ENCODE measurements at places on chromosomes 7 and 10.
A peak's percentile ranks its signal among the peaks of the same experiment; 100 is the strongest.

DNA sequence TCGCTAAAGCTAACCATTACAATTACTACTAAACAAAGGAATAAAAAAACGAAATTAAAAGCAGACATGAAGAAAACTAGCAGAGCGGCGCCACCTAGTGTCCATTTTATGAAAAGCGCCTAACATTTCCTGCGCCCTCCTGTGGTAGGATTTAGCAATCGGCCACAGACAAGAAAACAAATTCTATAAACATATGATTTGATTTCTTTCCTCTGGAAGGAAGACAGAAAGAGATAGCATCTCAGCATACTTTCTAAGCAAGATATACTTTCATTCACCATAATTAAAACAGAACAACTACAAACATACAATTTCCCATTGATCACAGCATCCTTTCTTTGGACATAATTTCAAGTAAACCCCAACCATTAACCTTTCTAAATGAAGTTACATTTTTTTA, 337.7 kb upstream of the NPVF start:
- DNase-seq = peak; percentile 75

DNA sequence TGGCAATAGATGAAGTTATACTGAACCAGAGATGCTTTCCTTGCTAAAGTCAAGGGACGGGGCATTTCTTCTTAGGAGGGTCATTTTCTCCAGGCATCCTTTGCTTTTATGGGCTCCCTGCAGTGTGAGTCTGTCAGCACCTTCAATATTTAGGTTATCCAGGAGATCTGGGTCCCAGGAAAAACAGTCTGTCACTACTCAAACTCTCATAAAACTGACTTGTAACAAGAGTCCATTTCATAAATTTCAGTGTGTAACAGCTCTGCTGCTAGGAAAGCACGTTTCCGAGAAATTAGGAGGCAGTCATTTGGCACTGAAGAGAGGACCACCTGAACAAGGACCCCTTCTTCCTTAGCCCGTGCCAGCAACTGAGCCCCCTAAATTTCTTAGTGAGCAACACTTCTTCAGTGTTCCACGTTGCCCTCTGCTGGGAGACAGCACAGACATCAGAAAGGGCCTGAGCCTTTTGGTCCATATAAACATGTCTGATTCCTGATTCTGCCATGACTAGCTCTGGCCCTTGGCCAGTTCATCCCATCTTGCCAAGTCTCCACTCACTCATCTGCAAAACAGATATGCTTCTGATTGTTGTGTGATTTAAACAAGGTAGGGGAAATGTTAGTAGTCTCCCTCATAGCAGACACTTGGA, 7.2 kb downstream of the GCC1 start:
- peak; percentile 26 for DNase-seq

GRCh38 chr10:78955206-78955605, 113.6 kb upstream of the ZMIZ1 start:
- no peak for DNase-seq

GRCh38 chr10:110648692-110649346, 4.7 kb downstream of the RBM20 start:
- DNase-seq = no peak

GRCh38 chr10:19993714-19994315, 177.6 kb downstream of the PLXDC2 start:
- DNase-seq = no peak

DNA sequence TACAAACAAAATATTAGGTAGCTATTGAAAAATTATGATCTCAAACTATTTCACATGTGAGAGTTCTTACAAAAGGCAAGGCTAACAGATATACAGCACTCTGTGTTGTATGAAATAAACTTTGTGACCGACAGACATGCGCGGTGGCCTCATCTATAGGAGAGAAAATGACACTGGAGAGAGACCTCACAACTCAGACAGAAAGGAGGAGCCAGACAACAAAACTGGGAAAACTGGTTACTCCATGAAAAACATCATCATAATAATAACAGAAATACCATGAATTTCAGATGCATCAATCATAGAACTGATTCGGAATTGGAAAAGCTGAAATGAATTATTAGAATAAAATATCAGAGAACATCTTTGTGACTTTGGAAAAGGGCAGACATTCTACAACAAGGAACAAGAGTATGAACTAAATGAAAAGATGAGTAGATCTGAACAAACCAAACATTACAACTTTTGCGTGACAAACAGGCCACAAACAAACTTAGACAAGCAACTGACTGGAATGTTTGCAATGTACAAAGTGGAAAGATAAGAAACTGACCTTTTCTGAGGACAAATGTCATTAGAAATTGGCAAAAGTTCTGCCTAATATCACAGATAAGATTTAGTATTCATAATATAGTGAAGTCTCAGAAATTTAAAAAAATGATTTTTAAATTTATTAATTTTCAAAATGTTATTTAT, 69.3 kb downstream of the TNS3 start:
- no peak for DNase-seq

DNA sequence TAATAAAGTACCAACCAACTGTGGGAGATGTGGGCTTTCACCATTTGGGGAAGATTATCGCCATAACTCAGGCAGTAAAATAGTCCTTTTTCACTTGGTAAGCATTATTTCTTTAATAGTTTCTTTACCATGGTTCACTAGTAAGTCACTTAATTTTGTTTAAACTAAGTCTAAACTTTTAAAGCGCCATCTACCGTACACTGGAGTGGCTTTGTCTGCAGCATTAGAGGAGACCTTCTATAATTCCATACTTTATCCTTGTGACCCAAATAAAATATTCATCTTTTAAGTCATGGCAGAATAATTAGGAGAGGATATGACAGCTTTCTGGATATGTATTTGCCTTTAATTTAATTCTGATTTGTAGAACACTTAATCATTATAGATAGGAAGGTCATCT, 468.0 kb downstream of the MAGI2 start:
- DNase-seq = no peak

GRCh38 chr7:105055621-105056020, 41.6 kb downstream of the KMT2E start:
- DNase-seq = no peak

- DNase-seq = no peak
Observed at GRCh38 chr10:127720142-127720541, 16.8 kb upstream of the FOXI2 start.

- peak; percentile 39 for DNase-seq
Observed at GRCh38 chr10:93034426-93034825, 26.2 kb upstream of the CYP26C1 start.

GRCh38 chr10:101965075-101965765, 90.8 kb downstream of the ARMH3 start:
- DNase-seq = no peak

GRCh38 chr7:84841809-84842208, 345.0 kb downstream of the SEMA3D start:
- no peak for DNase-seq

DNA sequence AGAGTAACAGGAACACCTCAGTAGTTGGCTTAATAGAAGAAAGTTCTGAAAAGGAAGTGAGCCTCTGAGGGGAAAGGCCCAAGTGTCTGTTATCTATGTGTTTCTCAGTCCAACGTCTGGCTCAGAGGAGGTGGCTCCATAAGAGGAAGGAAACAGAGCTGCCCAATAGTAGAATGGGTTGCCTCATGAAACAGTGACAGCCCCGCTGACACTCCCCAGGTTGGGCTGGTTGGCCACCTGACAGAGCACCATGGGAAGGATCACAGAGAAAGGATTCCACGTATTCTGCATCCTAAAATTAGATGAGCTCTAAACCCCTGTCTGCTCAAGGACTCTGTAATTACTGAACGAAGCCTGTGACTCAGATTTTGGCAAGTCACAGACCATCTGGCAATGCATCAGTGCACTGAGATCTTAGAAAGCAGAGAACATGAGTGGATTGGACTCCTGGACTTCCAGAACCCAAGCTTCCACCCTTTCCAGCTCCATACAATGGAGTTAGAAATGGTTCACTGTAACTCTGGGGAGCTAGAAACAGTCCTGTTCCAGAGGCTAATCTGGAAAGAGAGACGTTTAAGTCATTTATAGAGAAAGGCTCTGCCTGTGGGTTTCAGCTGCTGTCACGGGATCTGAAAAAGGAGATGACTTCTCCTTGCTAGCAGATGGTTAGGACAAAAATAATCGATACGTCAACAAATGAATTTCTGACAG, 2.9 kb downstream of the PKD2L1 start:
- DNase-seq = peak; percentile 34

- DNase-seq = no peak
Observed at GRCh38 chr7:41316410-41316809, 386.5 kb downstream of the INHBA start.

DNA sequence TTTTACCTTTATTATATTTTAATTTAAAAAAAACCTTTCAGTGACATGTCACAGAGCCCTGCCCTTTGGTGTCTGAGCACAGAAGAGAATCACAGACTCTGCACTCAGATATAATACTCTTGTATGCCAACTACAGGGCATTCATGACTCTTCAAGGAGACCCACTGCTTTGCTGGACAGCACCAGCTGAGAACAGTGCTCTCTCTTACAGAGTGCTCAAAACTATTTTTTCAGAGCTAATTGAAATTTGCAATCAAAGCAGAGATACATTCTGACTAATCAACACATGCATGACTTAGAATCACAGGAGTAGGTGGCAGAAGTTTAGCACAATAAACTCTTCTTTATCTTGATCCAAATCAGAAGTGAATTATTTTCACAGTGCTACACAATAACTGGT, 99.1 kb downstream of the OSBPL3 start:
- peak; percentile 14 for DNase-seq

- DNase-seq = no peak
Observed at GRCh38 chr7:13442226-13442625, 547.2 kb downstream of the ETV1 start.

DNA sequence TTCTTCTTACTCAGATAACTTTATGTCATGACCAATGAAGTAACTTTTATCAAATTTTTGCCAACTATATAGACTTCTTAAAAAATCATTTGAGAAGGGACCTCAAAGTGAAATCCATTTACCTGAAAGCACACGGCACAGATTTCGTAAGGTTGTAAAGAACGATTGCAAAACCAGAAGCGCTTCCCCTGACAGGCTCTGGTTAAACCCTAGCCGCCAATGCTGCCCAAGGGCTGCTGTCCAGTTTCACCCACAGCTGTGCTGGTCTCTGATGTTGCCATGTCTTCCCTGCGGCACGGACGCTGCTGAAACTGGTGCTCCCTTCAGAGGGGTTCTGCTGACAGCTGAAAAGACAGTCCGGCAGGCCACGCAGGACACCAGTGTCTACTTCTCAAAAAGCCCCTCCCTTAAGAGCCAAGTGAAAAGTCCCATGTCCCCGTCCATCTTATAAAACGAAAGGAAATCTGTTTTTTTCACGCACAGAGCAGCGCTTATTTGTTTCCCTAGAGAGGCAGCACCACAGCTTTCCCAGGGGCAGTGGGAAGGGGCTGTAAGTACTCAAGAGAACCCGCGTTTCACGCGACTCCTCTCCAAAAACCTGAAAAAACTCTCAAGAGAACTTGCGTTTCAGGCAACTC, 32.5 kb downstream of the GNA12 start:
- DNase-seq = peak; percentile 75

DNA sequence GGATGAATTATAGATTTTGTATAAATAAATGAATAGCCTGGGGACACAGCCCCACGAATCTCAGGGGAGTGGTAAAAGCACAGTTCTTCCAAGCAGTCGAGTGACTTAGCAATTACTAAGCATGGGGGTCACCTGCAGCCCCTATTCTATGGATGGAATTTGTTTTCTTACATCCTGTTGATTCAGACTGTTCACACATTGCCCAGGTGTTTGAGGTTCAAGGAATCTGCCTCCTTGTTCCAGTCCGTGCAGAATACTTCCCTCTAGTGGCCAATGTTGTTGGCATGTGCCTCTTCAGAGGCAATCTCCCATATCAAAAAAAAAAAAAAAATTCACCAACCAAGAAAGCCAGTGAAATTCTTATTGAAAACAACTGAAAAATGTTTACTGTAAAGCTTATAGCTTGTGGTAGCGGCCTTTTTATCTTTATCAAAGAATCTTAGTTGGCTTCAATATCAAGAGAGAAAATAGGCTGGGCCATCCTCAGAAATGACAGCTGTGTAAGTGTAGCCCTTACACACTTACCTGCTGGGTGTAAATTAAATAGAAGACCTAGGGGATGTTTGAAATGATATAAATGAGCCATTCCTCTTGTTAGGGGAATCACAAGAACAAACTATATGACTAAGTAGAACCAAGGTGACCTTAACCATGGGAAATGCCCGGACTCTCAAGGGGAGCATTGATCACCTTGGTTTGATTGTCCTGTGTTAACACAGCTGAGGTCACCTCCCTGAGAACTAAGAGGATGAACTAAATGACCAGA, 7.8 kb downstream of the LIPM start:
- peak; percentile 69 for DNase-seq

GRCh38 chr7:45447296-45447695, 126.9 kb upstream of the ADCY1 start:
- DNase-seq = no peak

DNA sequence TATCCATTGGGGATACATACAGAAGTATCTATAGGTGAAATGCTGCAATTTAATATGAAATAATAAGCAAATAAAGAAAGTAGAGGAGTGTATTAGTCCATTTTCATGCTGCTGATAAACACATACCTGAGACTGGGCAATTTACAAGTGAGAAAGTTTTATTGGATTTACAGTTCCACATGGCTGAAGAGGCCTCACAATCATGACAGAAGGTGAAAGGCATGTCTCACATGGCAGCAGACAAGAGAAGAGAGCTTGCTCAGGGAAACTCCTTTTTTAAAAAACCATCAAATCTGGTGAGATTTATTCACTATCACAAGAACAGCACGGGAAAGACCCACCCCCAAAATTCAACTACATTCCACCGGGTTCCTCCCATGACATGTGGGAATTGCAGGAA, 82.8 kb upstream of the TRIM24 start:
- no peak for DNase-seq

- no peak for DNase-seq
Observed at GRCh38 chr10:132971448-132972148, 29.2 kb upstream of the CFAP46 start.

GRCh38 chr7:30246392-30246791, 38.0 kb upstream of the ZNRF2 start:
- DNase-seq = no peak

DNA sequence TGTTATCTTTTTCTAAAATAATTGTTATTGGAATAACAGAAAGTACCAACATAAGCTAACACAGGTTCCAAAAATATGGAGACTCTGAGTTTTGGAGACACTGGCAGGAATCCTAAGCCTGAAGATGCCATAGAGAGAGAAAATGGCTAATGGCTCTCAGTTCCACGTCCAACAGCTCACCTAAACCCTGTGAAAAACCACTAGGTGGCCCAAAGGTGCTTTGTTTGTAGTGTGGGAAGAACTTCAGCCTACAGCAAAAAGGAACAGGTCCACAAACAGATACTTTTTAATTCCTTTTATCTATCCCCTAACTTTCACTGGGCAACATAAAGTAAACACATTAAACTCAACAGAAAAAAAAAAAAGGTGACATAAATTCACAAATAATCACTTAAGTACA, 272.3 kb downstream of the SEMA3D start:
- no peak for DNase-seq

- DNase-seq = peak; percentile 64
Observed at GRCh38 chr10:18689498-18689897, 30.3 kb downstream of the ARL5B start.

GRCh38 chr7:74306730-74307469, 17.7 kb downstream of the CLIP2 start:
- DNase-seq = no peak

- no peak for DNase-seq
Observed at GRCh38 chr7:92071032-92071431, 63.2 kb downstream of the CYP51A1 start.

GRCh38 chr7:96093435-96093834, 228.5 kb downstream of the SLC25A13 start:
- peak; percentile 43 for DNase-seq

Measured in cardiac muscle cell (in vitro differentiated cells and primary cell).